ENCODE measurements at places on chromosomes 2 and 18.
A peak's percentile ranks its signal among the peaks of the same experiment; 100 is the strongest.

DNA sequence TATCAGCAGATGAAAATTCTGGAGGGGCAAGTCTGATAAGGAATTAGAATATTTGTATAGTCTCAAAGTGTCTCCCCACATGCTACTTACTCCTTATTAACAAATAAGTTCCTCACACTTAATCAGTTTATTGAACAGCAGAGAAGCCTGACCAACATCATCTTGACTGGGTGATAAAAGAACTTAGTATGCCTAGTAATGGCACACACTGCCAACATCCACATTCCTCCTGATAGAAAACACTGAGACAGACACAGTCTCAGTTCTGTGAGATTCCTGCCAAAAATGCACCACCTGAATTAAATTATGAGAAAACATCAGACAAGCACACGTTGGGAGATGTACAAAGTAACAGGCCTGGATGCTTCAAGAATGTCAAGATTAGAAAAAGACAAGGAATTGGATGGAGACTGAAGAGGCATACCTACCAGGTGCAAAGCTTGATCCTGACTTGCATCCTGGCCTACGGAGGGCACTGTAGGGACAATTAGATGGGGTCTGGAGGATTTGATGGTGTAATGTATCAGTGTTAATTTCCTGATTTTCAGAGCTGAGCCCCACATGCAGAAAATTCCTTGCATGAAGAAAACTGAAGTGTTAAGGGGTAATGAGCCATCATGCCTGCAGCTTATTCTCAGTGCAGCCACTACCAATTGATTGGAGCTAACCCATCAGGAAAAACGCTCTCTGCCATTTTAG, 200.4 kb upstream of the SH3BP4 start:
- no peak for DNase-seq

DNA sequence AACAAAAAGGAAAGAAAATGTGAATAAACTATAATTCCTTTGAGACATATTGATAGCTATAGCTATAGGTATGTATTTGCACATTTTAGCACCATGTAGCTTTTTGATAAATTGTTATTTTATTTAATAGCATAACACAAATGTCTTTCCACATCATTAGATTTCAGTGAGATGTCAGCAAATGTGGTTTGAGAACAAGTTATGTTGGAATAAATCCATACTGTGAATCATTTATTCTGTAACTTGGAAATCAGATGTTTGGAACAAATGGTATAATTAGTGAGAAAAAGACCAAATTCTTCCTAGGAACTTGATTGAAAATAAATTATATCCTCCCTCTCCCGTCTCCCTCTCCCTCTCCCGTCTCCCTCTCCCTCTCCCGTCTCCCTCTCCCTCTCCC, 62.8 kb downstream of the NABP1 start:
- DNase-seq, result no peak

DNA sequence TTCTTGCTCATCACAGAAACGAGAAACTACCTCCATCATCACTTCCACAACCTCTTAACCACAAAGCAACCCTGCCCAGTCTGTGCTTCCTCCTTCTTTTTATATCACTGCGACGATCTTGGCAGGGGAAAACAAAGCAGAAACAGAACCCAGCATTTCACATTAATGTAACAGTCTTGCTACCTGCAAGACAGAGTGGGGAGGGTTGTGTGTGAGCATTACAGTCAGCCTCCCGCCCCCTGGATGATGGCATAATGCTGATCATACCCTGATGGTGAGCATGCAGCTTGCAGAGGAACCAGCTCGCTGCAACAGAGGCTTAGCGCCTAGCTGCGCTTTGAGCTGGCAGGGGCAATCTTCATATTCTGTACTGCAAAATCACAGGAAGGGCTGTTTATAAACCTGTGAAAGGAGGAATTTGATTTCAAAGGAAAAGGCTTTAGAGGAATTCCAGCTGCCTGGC, 376.1 kb downstream of the IRS1 start:
- peak; percentile 56 for DNase-seq

DNA sequence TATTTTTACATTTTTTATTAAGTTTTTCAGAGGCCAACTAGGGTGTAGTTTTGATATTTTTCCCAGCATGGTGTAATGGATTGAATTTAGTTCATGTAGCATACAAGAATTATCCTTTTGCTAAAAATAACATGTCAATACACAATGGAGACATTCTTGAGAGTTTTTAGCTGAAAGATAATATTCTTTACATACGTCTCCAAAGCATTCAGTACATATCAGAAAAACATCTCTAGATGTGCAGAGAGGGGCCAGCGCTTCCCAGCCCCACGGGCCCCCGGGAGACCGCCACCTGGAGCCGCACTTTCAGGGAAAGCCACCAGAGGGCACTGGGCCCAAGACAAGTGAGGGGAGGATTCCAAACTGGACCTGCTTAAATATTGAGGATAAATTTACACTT, 499.4 kb downstream of the GALR1 start:
- peak; percentile 42 for DNase-seq

DNA sequence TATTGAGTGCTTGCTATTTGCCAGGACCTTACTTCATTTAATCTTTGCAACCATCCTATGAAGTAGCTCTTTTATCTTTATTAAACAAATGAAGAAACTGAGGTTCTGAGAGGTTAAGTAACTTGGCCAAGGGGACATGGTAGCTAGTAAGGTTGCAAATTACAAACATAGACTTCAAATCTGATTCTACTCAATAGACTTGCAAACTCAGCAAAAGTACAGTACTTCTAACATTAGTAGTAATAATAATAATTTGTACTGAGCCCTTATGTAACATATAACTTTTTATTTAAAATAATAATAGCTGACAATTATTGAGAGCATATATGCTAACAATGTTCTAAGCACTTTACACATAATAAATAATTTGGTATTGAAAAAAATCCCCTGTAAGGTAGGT, 255.7 kb upstream of the ATP5MC3 start:
- DNase-seq, result no peak

GRCh38 chr18:23812546-23813440, 123.5 kb downstream of the LAMA3 start:
- no peak for DNase-seq

- no peak for DNase-seq
Measured at GRCh38 chr2:133139847-133140533, 428.3 kb downstream of the NCKAP5 start.

- peak; percentile 63 for DNase-seq
Measured at GRCh38 chr2:218290316-218291261, 1.7 kb downstream of the TMBIM1 start.

GRCh38 chr2:113760400-113760799, 4.0 kb upstream of the SLC35F5 start:
- no peak for DNase-seq

DNA sequence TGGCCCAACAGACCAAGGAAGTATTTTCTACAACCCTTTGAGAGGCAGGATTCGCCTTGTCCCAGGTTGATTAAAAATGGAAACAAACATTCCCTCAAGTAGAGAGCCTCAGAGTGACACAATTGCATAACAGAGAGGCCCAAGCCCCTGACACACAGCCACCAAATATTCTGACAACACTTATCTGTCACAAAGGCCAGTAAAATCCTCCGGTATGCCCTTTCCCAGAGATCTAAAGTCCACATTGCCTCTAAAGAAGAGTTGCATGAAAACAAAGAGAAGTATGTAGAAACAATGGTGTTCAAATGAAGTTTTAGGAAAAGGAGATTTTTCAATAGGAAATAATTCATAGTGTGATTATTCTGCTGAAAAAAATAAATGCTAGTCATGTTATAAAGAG, 32.1 kb downstream of the DSEL start:
- DNase-seq, result no peak

- DNase-seq, result no peak
Measured at GRCh38 chr2:47437287-47437686, 34.3 kb downstream of the MSH2 start.

GRCh38 chr2:190804182-190804795, 76.3 kb upstream of the GLS start:
- DNase-seq, result no peak

DNA sequence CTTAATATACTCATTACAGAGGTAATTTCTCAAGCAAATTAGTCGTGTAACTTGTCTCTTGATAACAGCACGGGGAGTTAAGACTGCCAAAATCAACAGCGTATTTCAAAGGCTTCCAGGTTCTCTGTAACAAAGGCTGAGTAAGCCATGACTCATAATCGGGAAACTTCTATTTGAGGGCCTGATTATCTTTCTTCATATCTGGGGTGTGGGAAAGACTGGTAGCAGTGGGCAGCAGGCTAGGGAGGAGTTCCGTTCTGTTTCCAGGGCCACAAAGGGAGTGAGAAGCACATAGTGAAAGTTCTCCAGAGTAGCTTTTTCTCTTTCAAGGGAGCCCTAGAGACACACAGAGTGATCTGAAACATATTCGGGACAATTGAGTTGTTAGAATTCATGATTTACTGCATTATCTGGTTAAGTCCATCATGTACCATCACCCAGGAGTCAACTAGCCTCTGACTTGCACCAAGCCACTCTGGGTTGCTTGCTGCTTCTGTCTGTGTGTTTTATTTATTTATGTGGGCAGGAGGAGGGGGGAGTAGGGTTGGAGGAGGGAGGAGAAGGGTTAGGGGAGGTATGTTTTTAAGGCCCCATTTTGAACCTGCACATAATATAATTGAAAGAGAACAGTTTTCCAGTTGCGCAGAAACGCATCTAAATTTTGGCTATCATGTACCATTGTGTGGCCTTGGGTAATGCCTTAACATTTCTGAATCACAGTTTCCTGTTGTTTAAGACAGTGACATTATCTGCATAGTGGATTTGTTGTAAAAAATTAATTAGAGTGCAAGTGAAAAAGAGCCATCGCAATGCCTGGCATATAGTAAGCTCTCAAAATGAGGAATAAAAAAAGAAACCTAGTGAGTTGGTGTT, 80.5 kb upstream of the ITPRID2 start:
- peak; percentile 28 for DNase-seq

DNA sequence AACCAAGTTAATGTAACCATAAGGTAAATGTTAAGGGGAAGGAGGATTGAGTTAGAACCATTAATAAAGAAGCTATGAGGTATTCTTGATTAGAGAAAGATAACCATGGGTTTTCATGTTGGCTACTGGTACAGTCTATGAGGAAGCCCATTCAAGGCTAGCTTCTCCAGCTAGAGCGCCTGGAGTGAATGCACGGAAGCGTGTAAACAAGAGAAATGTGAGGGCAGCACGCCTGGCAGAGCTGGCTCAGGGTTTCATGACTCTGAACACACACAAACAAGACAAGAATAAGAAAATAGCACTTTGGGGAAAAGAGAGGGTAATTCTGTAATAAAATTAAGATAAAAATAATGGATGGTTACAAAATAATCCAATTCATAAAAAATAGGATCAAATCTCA, 255.3 kb downstream of the PDE11A start:
- DNase-seq, result no peak

DNA sequence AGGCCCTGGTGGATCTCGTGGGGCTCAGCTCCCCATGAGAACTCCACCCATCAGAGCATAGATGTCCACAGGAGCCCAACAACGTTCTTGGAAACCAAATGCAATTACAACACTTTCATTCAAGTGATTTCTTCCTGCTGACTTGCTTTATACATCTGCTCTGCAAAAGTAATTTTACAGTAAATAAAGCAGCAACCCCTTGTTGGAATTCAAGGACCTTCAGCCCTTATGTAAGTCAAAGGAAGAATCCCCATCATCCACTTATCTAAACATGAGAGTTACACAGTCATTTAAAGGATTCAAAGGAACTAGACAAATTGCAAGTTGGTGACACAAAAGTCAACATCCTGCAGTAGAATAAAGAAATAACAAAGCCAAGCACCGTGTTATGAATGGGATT, 17.1 kb upstream of the ANTXR1 start:
- DNase-seq, result no peak

DNA sequence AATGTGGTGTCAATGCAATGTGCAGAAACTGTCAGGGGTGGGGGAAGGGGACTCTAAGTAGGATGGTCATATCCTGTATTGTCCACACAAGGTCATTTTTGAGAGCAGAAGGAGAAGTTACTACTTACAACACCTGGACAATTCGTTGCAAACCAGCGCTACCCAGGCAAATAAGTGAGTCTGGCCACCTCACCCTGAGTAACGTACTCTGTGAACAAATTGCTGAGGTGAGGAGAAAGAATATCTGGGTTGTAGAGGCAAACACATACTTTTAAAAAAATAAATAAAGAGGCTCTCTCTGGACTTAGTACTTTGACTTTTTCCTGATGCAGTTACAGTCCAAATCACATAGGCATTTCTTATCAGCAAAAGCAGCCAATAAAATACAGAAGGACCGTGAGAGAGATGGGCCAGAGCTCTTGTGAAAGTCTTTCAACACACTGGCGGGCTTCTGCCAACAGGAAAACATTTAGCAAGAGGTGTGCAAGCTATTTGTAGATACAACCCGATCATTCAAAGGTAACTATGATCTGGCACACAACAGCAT, 268.2 kb upstream of the ID2 start:
- no peak for DNase-seq

- no peak for DNase-seq
Measured at GRCh38 chr2:45533771-45534170, 77.3 kb downstream of the SRBD1 start.

- DNase-seq, result no peak
Measured at GRCh38 chr2:69975853-69976462, 14.5 kb upstream of the ASPRV1 start.

DNA sequence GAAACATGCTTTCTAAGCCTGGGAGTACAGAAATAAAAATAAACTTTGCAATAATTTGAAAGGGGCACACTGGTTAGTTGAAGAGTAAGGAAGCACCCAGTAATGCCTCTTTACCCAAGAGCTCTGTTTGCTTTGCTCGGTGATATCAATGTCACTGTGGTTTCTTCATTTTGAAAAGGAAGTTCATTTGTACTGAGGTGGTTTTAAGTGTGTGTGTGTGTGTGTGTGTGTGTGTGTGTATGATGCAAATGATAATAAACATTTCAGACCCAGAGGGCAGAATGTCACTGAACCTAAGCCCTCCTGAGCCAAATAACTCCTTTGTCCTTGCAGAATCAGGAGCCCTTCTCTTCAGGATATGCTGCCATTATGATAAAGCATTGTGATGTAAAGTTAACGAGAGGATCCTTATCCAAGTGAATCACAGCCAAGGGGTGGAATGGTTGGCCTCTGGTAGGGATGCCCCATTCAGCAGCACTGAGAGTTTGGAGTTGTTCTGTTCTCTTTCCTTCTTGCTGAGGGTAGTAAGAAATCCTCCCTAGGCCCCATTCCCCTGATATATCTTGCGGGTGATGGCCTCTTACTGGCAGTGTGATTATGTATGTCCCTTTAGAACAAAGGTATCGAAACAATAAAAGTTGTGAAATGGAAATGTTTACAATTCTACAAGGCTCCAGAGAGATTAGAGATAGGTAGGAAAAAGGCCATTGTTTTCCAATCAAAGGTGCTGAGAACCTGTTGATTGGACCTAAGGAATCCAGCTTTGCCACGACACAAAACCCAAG, 7.6 kb downstream of the ITGA6 start:
- no peak for DNase-seq

GRCh38 chr2:186044761-186045160, 306.2 kb downstream of the FSIP2 start:
- no peak for DNase-seq
